Activated T-helper 1 cell treated with anti-CD3 and anti-CD28 coated beads, Interleukin-12 subunit alpha, Interleukin-12 subunit beta, Interleukin-2, Interleukin-4 antibody, amounts not matched to agents 30 ng/mL and 10 ng/mL and 1 ng/mL, durations not matched to agents 14 hours and 24 hours and 36 hours (primary cell): ENCODE measurements at places on chromosomes 7 and 10. TPM values are rescaled to one million over a fixed set of nuclear protein-coding genes. Genes with fewer than 3 reads are reported as not detected.

The ASL gene
- 36.6 and 44.9 TPM in 2 replicates for total RNA-seq

The MKX gene
- not detected in 2 replicates for total RNA-seq

The C7orf57 gene
- total RNA-seq: 0.10 and 0.31 TPM in 2 replicates

The BAMBI gene
- total RNA-seq: 0.23 and 0.81 TPM in 2 replicates

The MMP21 gene
- not detected in 2 replicates for total RNA-seq

The PARD3 gene
- 1.7 and 2.5 TPM in 2 replicates for total RNA-seq

The ATP5F1C gene
- 316 and 329 TPM in 2 replicates for total RNA-seq

The STEAP4 gene
- 0.99 and 1.1 TPM in 2 replicates for total RNA-seq

The PTPN20 gene
- total RNA-seq: 0.21 TPM in 1 of 2 replicates, not detected in the other

The MYOF gene
- 13.4 and 13.7 TPM in 2 replicates for total RNA-seq

The DENND2A gene
- not detected in 2 replicates for total RNA-seq

The HOXA5 gene
- not detected in 2 replicates for total RNA-seq
